Motor neuron (in vitro differentiated cells): ENCODE measurements at places on chromosomes 7 and 10. TPM values are rescaled to one million over a fixed set of nuclear protein-coding genes. Genes with fewer than 3 reads are reported as not detected.

DNA sequence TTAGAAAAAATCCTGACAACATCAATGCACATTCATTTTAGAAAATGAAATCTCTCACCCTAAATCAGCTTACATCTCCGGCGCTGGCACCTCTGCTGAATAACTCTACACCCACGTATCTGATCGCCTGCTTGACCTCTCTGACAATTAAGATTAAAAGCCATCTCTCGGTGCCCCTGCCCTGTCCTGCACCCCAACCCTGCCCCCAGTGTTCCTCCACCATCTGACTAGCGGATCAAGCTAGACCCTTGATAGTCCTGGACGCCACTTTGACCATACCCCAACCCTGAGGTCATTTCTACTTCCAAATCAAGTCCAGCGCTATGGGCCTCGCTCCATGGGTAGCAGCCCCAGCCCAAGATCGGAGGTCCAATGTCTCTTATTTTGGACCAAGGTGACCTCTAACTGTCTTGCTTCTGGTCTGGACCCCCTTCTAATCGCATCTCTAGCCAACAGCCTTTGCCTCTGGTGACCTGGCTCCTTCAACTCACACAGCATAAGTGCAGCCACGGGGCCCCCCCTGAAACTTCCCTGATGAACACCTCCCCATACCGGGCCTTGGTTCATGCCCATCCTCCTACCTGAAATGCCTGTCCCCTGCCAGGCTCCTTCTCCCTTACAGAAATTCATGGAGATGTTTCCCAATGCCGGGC, 28.5 kb downstream of the BTBD16 start:
- ATAC-seq: no peak

- ATAC-seq: no peak
Observed at GRCh38 chr10:65548001-65548400, 1377.8 kb upstream of the LRRTM3 start.

DNA sequence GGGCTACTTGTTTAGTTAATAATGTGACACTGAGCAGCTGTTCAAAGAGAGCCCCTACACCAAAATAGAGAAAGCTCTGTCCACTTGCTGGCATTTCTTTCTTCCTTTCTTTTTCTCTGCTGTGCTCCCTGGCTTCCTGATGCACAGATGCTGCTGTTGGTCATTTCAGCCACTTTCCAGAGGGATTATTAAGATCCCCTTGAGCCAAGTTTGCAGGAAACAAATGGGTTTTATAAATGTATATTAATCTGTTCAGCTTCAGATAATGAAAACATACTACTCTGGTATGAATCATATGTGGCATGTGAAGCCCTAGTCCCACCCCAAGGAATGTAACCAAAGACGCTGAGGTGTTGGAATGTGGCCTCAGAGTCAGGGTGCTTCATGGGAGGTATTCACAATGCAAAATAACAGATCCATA, 638.2 kb upstream of the FZD8 start:
- no peak for ATAC-seq

PNLIPRP1 gene
- 0.63 and 0.77 TPM in 2 replicates for total RNA-seq
